Epithelial cell of umbilical artery (primary cell): ENCODE measurements at places on chromosomes 2 and 18. TPM values are rescaled to one million over a fixed set of nuclear protein-coding genes. Genes with fewer than 3 reads are reported as not detected.

Gene STON1
- 11.0 and 12.6 TPM in 2 replicates for total RNA-seq

Gene PLGLB2
- 0.32 and 3.0 TPM in 2 replicates for total RNA-seq

Gene FZD7
- total RNA-seq: 0.46 and 0.65 TPM in 2 replicates

Gene SMAD4
- total RNA-seq: 59.3 and 69.5 TPM in 2 replicates

Gene MARCHF7
- total RNA-seq: 137 and 172 TPM in 2 replicates

Gene STPG4
- under 0.01 TPM in 1 of 2 replicates, not detected in the other for total RNA-seq

Gene TGFA
- total RNA-seq: under 0.01 TPM in 1 of 2 replicates, not detected in the other

Gene CHRNG
- total RNA-seq: not detected in 2 replicates

Gene KYNU
- total RNA-seq: 0.32 and 1.2 TPM in 2 replicates

Gene AOX1
- 0.32 and 2.0 TPM in 2 replicates for total RNA-seq

Gene FSHR
- total RNA-seq: not detected in 2 replicates

Gene STAT4
- total RNA-seq: under 0.01 and 0.46 TPM in 2 replicates

Gene LYG2
- not detected in 2 replicates for total RNA-seq

Gene ANKRD62
- not detected in 2 replicates for total RNA-seq

Gene DSC2
- under 0.01 and 0.32 TPM in 2 replicates for total RNA-seq

Gene ERFE
- 0.30 and 0.32 TPM in 2 replicates for total RNA-seq

Gene VPS54
- total RNA-seq: 15.9 and 21.3 TPM in 2 replicates

Gene IL36RN
- total RNA-seq: not detected in 2 replicates

Gene COL4A4
- total RNA-seq: not detected in 2 replicates

Gene GCG
- total RNA-seq: not detected in 2 replicates

Gene KCNK3
- not detected in 2 replicates for total RNA-seq

Gene DNAJC10
- total RNA-seq: 113 and 146 TPM in 2 replicates

Gene COL4A3
- total RNA-seq: not detected in 2 replicates

Gene TMEM178A
- 0.32 TPM in 1 of 2 replicates, not detected in the other for total RNA-seq

Gene PSMA8
- not detected in 2 replicates for total RNA-seq

Gene NT5DC4
- not detected in 2 replicates for total RNA-seq

Gene CAPN13
- total RNA-seq: not detected in 2 replicates

Gene OXER1
- total RNA-seq: not detected in 2 replicates

Gene SAG
- under 0.01 TPM in 1 of 2 replicates, not detected in the other for total RNA-seq

Gene CPLX4
- not detected in 2 replicates for total RNA-seq

Gene VWA3B
- not detected in 2 replicates for total RNA-seq

Gene DARS1
- 99.1 and 110 TPM in 2 replicates for total RNA-seq

Gene CFAP221
- total RNA-seq: 0.15 and 0.32 TPM in 2 replicates

Gene ACOXL
- total RNA-seq: not detected in 2 replicates

Gene DYSF
- 39.3 and 75.1 TPM in 2 replicates for total RNA-seq

Gene C2orf80
- total RNA-seq: not detected in 2 replicates

Gene SNTG2
- total RNA-seq: not detected in 2 replicates

Gene GREB1
- under 0.01 and 0.30 TPM in 2 replicates for total RNA-seq

Gene CASP10
- 30.5 and 79.8 TPM in 2 replicates for total RNA-seq

Gene IL18R1
- total RNA-seq: 1.3 and 3.0 TPM in 2 replicates

Gene NIFK
- total RNA-seq: 49.4 and 52.9 TPM in 2 replicates

Gene ZNF892
- 3.6 and 9.6 TPM in 2 replicates for total RNA-seq

Gene PCARE
- not detected in 2 replicates for total RNA-seq

Gene AQP4
- not detected in 2 replicates for total RNA-seq

Gene MEP1B
- not detected in 2 replicates for total RNA-seq

Gene MARCO
- total RNA-seq: not detected in 2 replicates

Gene UGT1A1
- not detected in 2 replicates for total RNA-seq

Gene PJVK
- total RNA-seq: 0.30 and 0.65 TPM in 2 replicates

Gene IRS1
- total RNA-seq: under 0.01 and 0.30 TPM in 2 replicates

Gene LGALSL
- total RNA-seq: 2.9 and 10.9 TPM in 2 replicates

Gene TEKT4
- not detected in 2 replicates for total RNA-seq

Gene DUSP19
- 1.9 and 3.2 TPM in 2 replicates for total RNA-seq

Gene MC2R
- total RNA-seq: not detected in 2 replicates

Gene METTL4
- total RNA-seq: 7.8 and 11.2 TPM in 2 replicates

Gene CNPPD1
- total RNA-seq: 15.3 and 19.3 TPM in 2 replicates
